ENCODE measurements at places on chromosomes 2 and 18. TPM values are rescaled to one million over a fixed set of nuclear protein-coding genes. Genes with fewer than 3 reads are reported as not detected.

- DNase-seq: no peak
These were observed 28.0 kb downstream of the MAL start for GRCh38 chr2:95053543-95053942.

GRCh38 chr2:2889646-2890045 is 488.0 kb downstream of the EIPR1 start:
- DNase-seq: no peak

GALNT13 gene
- polyA plus RNA-seq: not detected

FMNL2 gene
- 0.71 TPM for polyA plus RNA-seq

IL36G gene
- not detected for polyA plus RNA-seq
